ENCODE measurements at places on chromosomes 7 and 10. TPM values are rescaled to one million over a fixed set of nuclear protein-coding genes. Genes with fewer than 3 reads are reported as not detected.

GRCh38 chr10:3068968-3069737 lies 1.8 kb downstream of the PFKP start:
- H3K27me3 ChIP-seq, result no peaks in the 10 kb centered on the region
- H3K4me3 ChIP-seq, result peak overlapping the region; percentile 74
- H3K27ac ChIP-seq, result peak overlapping the region; percentile 69
- no peaks in the 10 kb centered on the region for H3K36me3 ChIP-seq

DNA sequence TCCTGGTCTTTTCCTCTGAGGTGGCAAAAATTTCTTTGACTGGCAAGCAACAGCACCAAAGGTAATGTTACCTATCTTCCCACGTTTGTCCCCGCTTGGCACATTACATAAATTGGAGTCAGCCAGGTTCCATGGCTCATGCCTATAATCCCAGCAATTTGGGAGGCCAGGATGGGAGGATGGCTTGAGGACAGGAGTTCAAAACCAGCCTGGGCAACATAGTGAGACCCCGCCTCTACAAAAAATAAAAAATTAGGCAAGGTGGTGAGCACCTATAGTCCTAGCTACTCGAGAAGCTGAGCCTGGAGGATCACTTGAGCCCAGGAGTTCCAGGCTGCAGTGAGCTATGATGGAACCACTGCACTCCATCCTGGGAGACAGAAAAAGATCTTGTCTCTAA lies 139.5 kb downstream of the IDE start:
- no peak for DNase-seq
- no peak overlapping the region for H3K4me3 ChIP-seq
- no peak overlapping the region for H3K27ac ChIP-seq
- H3K27me3 ChIP-seq, result no peaks in the 10 kb centered on the region
- no peaks in the 10 kb centered on the region for H3K4me1 ChIP-seq
- H3K36me3 ChIP-seq, result no peaks in the 10 kb centered on the region

DNA sequence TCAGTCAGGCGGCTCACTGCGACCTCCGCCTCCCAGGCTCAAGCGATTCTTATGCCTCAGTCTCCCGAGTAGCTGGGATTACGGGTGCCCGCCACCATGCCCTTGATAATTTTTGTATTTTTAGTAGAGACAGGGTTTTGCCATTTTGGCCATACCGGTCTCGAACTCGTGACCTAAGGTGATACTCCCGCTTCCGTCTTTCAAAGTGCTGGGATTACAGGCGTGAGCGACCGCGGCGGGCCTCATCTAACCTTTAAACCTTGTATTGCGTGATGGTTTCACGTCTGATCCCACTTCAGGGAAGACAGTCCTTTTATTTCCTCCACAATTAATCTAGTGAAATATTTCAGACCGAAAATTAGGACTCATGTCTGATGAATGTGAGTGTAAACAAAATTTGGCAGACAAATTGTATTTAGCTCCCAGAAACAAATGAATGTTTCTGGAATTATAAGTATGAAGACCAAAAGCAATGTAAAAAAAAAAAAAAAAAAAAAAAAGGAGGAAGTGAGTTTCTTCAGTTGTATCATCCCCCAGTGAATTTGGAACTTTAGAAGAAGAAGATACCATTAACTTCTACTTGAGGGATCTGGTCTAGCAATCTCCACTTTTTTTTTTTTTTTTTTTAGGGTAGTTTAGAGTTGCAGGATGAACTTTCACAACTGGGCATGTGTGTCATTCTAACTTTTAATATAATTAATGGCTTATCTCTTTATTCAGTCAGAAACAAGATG lies 1.6 kb downstream of the NUP42 start:
- peaks cover 9% of the 10 kb centered on the region for H3K4me1 ChIP-seq
- DNase-seq, result no peak
- no peaks in the 10 kb centered on the region for H3K27me3 ChIP-seq
- peak overlapping the region; percentile 63 for H3K4me3 ChIP-seq

GRCh38 chr10:103766751-103767505 lies 88.4 kb downstream of the SH3PXD2A start:
- no peaks in the 10 kb centered on the region for H3K36me3 ChIP-seq
- H3K27ac ChIP-seq, result no peak overlapping the region
- no peak for DNase-seq
- no peak overlapping the region for H3K4me3 ChIP-seq

GRCh38 chr7:22393913-22394729 lies 37.2 kb upstream of the RAPGEF5 start:
- no peaks in the 10 kb centered on the region for H3K4me1 ChIP-seq
- no peak overlapping the region for H3K27ac ChIP-seq
- H3K4me3 ChIP-seq, result no peak overlapping the region
- H3K27me3 ChIP-seq, result no peaks in the 10 kb centered on the region

DNA sequence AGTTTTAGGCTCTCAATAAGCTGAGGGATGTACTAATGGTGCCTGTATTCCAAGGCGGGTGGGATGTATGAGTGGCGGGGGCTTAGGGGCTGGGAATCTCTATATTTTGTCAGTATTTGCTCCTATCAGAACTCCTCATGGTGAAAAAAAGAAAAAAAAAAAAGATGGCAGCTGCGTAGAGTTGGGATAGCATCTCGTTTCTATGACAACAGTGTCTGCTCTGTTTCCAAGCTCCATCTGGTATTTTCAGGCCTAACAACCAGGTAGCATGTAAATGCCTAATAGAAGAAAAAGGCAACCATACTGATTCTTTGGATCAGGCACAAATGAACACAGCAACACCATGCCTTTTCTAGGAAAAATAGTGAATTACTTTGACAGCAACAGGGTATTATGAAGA lies 11.7 kb upstream of the CCDC172 start:
- H3K27ac ChIP-seq, result no peak overlapping the region
- H3K36me3 ChIP-seq, result no peaks in the 10 kb centered on the region
- H3K27me3 ChIP-seq, result no peaks in the 10 kb centered on the region
- no peak overlapping the region for H3K4me3 ChIP-seq

GRCh38 chr10:84493951-84494848 lies 165.8 kb downstream of the CCSER2 start:
- no peaks in the 10 kb centered on the region for H3K27me3 ChIP-seq
- no peak overlapping the region for H3K27ac ChIP-seq
- no peak for DNase-seq
- H3K36me3 ChIP-seq, result no peaks in the 10 kb centered on the region
- no peak overlapping the region for H3K4me3 ChIP-seq

DNA sequence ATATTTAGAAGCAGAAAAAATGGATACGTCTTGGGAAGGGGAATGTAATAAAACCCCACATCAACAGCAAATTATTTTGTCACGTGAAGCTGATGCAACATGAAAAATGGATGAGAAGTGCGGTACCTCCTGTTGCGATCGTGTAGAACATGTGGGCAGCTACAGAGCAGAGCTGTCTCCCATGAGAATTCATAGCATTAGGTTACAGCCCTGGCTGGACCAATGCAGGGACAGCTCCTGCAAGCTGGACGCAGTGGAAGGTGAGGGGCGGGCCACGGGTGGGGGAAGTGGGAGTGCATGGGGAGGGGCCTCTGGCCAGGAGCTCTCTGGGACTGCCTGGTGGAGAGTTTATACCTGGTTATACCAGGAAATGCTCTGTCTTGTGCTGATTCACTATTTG lies 120.3 kb downstream of the GATA3 start:
- H3K4me1 ChIP-seq, result no peaks in the 10 kb centered on the region
- no peak for DNase-seq
- no peak overlapping the region for H3K27ac ChIP-seq
- H3K36me3 ChIP-seq, result no peaks in the 10 kb centered on the region
- H3K27me3 ChIP-seq, result no peaks in the 10 kb centered on the region

DNA sequence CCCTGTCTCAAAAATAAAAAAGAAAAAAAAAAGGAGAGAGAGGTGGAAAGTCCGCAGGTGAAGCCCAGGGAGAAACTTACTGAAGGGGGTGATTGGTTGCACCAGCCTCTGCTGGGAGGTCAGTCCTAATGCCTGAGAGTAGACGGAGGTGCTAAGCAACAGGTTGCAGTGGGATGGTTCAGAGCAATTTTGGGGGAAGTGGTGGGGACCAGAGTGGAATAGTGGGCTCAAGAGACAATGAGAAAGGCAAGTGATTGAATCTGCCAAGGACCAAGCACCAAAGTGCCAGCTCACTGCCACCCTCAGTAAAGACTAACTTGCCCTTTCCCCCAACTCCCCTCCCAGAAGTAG lies 90.2 kb upstream of the GTF2I start:
- H3K4me3 ChIP-seq, result no peak overlapping the region
- H3K27ac ChIP-seq, result no peak overlapping the region
- H3K36me3 ChIP-seq, result no peaks in the 10 kb centered on the region
- H3K27me3 ChIP-seq, result no peaks in the 10 kb centered on the region
- no peaks in the 10 kb centered on the region for H3K4me1 ChIP-seq

DNA sequence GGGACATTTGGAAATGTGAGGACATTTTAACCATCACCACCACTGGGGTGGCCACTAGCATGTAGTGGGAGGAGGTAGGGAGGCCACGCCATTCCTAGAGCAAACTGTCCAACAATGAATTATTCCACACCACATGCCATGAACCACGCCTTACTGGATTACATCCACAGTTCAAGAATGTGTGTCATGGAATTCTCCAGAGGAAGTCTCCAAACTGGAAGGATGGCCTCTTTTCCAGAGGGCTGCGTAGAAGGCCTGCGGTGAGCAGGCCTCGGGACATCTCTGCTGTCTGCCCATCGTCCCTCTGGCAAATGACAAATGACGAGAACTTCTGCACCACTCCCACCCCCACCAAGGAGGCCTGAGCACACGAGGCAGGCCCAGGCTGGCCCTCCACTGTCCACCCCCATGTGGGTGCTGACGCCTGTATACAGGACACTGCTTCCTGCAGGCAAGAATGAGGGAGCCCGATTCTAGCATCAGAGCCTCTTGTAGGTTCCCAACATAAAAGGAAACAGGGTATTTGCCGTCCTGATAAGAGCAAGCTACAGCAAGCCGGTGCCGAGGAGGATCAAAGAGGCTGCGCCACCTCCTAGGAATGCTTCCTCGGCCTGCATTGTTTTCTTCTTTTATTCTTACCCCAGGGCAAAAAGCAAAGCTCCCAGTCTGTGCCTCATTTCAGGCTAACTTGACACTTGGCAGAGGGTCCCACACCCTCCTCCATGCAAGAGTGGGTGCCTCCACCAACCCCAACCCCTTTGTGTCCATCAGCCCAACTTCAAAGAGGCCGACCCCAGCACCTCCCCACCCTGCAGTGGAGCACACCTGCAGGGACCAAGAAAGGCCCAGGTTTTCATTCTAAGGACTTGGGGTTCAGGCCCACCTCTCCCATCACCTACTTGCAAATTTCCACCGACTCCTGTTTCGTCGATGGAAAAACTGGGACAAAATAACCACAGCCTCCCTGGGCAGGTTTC lies 23.9 kb downstream of the TNS3 start:
- H3K27ac ChIP-seq, result peak overlapping the region; percentile 44
- no peaks in the 10 kb centered on the region for H3K27me3 ChIP-seq
- no peaks in the 10 kb centered on the region for H3K36me3 ChIP-seq
- H3K4me3 ChIP-seq, result no peak overlapping the region
- no peak for DNase-seq
- H3K4me1 ChIP-seq, result peaks cover 33% of the 10 kb centered on the region

ERLIN1 gene
- 5.8 TPM for total RNA-seq

All from Peyer's patch (tissue), 4 donors.